ENCODE measurements at places on chromosomes 13 and 19.

- DNase-seq, result no peak
These were observed 56.0 kb upstream of the ARGLU1 start for GRCh38 chr13:106623799-106624460.

GRCh38 chr19:31258211-31259052, 90.8 kb downstream of the TSHZ3 start:
- DNase-seq, result no peak

GRCh38 chr19:5553892-5554291, 13.9 kb downstream of the TINCR start:
- no peak for DNase-seq

GRCh38 chr19:17339088-17339741, 1.9 kb downstream of the GTPBP3 start:
- DNase-seq, result no peak

GRCh38 chr13:30398601-30399072, 23.7 kb upstream of the UBE2L5 start:
- DNase-seq, result no peak

- DNase-seq, result no peak
These were observed 88.1 kb downstream of the MIPEP start for GRCh38 chr13:23801141-23801540.

GRCh38 chr19:56360841-56361240, 32.5 kb downstream of the ZNF582 start:
- no peak for DNase-seq

GRCh38 chr19:33561261-33561660, 39.7 kb upstream of the PEPD start:
- no peak for DNase-seq

DNA sequence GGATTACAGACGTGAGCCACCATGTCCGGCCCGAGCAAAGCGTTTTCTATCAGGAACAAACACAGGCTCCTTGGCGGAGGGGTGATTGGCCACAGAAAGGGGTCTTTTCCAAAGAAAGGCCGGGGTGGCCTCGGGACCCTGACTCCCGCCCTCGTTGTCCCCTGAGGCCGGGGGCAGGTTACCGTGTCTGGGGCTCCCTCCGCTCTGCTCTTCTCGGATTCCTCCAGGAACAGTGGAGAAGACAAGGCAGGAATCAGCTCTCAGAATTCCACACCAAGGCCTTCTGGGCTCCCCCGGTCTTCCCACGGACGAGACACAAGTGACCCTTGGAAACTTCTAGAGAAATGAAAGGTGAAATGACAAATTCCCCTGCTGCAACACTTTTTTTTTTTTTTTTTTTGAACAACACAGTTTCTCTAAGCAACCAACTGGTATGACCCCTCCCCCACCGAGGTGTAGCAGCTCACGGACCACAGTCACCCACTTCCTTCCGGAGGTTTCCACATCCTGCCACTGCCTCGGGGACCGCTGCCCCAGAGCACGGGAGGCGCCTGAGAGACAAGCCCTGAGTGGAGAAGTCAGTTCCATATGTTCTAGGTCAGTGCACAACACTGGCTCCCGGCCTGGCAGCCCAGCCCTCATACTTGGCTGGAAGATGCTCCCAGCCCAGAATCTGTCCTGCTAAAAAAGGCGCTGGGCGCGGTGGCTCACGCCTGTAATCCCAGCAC, 11.0 kb downstream of the MOB3A start:
- DNase-seq, result peak; percentile 86

DNA sequence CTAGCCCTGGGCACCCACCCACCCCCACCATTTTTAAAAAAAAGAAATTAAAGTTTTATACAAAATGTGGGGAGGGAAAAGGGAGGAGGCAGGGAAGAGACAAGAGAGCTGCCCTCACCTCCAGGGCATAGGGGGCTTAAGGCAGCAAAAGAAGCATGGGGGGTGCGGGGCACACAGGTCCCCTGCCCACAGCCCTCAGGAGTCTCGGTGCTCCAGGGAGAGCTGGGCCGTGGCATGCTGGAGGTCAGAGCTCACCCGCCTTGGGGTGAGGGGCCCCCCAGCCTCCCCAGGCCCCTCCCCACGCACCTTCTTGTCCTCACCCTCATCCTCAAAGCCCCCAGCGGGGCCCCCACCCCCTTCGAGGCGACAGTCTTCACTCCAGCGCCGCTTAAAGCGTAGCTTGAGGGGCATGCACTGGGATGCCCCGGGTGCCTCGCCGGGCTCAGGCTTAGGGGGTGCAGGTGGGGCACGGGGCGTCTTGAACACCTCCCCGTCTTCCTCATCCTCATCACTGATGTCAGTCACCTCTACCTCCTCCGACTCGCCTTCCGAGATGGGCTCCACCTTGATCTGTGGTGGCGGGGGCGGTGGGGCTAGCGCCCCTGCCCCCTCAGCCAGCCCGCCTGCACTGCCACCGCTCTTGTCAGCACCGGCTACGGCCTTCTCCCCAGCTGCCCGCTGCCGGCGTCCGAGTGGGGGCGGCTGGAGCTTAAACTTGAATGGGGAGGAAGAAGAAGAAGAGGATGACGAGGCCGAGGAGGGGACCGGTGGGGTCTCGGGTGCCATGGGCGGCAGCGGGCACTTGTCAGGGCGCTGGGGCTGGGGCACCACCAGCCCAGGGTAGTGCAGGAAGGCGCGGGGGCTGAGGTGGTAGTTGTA, 6.1 kb upstream of the GSK3A start:
- no peak for DNase-seq

- no peak for DNase-seq
These were observed 2.8 kb downstream of the PTGIR start for GRCh38 chr19:46622118-46622446.

DNA sequence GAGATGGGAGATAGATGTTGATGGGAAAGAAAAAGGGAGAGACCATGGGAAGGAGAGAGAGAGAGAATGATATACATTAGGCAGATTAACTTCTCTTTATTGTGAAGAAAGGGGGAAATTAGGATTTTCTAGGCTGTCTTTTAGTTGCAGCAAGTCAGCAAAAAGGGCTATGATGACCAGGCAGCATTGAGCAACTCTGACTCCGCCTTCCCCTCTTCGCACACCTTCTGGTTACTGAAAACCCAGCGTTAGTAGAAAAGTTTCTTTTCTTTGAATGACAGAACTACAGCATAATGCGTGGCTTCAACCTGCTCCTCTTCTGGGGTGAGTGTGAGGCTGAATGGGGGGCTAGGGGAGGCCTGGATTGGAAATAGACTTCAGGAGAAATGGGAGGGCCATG, at the start of gene ADGRE1:
ADGRE1 (plus strand) TSS at position 264 of the 400 bp plus-strand sequence; CDS start at position 294, 30 bp downstream.
- DNase-seq, result no peak

DNA sequence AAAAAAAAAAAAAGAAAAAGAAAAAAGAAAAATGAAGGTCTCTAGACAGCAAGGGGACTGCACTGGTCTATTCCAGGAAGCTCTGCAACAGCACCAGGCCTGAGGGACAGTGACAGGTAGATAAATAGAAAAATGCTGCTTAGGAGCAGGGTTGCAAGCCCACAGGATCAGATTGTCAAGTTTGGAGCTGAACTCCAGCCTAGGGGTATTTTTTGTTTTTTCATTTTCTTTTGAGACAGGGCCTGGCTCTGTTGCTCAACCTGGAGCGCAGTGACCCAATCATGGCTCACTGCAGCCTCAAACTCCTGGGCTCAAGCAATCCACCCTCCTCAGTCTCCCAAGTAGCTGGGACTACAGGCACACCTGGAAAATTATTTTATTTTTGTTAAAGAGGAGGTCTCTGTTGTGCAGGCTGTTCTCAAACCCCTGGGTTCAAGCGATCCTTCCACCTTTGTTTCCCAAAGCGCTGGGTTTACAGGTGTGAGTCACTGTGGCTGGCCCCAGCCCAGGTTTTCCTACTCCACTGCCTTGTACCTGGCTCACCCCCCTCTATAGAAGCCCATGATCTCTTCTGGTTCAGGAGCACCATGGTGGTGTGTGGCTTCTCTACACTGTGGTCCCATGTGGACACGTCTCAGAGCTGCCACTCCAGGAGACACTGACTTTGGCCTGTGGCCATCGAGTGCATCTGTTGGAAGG, 23.9 kb downstream of the POP4 start:
- DNase-seq, result no peak

DNA sequence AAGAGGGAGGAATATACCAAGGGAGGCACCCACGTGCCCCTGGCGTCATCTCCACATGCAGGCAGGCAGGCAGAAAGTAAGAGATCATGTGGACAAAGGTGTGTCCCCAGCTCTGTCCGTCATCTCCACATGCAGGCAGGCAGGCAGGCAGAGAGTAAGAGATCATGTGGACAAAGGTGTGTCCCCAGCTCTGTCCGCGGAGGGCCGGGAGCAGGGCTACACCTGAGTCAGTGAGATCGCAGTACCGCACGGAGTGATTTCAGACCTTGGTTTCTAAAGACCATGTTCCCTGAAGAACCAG, 22.2 kb downstream of the CAPS start:
- no peak for DNase-seq

- no peak for DNase-seq
These were observed 24.6 kb downstream of the CHST8 start for GRCh38 chr19:33646306-33646705.

GRCh38 chr19:51916167-51916566, 11.1 kb upstream of the ZNF613 start:
- DNase-seq, result no peak

DNA sequence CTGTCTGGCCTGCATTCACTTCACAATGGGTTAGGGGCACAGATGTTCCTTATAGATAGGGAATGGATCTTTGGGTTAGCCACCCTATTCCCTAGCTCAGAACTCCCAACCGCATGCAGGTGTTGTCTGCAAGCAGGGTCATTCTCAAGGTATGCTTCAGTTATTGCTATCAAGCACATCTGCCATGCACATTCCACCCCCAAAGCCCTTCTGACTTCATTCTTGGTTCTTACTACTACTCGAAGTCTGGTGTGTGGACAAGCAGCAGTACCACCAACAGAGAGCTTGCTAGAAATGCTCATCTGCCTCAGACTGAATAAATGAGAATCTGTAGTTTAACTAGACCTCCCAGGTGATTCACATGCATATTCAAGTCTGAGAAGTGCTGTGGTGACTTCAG, 31.3 kb downstream of the SERPINE3 start:
- DNase-seq, result no peak

- no peak for DNase-seq
These were observed 10.3 kb upstream of the EDNRB start for GRCh38 chr13:77928909-77929308.

DNA sequence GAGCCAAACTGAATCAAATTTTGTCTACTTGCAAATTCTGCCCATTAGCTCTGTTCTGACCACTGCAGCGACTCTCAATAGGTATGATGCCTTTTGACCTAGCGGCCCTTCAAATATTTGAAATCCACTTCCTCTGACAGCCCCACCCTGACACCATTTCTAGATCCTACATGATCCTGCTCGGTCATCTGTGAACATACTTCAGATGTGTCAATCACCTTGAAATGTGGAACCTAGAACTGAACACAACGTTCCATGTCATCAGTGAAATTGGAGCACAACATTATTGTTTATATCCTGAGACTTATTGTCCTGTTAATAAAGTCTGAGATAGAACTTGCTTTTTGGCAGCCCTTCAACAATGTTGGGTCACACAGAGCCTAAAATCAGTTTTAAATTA, 98.2 kb downstream of the UBL3 start:
- no peak for DNase-seq

- no peak for DNase-seq
These were observed 39.3 kb upstream of the KL start for GRCh38 chr13:32976912-32977311.

GRCh38 chr13:81916461-81916860, 1575.5 kb upstream of the SPRY2 start:
- no peak for DNase-seq

DNA sequence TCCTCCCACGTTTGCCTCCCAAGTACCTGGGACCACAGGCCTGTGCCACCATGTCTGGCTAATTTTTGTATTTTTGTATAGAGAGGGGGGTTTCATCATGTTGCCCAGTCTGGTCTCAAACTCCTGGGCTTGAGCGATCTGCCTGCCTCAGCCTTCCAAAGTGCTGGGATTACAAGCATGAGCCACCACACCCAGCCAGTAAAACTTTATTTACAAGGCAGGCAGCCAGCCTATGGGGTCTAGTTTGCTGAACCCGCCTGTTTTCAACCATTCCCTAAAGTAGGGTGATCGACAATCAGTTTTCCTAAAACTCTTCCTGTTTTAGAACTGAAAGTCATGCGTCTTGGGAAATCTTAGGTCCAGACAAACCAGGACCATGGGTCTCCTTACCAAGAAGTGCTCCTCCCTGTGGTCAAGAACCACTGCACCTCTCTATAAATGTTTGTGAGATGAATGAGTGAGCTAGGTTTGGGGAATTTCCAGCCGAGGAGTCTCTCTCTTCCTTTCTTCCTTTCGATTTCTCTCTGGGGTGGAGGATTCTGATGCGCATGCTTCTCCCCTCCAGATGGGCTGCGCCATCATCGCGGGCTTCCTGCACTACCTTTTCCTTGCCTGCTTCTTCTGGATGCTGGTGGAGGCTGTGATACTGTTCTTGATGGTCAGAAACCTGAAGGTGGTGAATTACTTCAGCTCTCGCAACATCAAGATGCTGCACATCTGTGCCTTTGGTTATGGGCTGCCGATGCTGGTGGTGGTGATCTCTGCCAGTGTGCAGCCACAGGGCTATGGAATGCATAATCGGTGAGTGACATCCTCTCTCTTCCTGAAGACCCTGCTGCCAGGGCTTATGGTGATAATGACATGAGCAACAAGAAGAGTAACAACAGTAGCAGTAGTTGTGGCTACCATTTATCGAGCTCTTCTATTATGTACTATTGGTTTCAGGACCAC, 38.7 kb downstream of the ADGRE1 start:
- no peak for DNase-seq

DNA sequence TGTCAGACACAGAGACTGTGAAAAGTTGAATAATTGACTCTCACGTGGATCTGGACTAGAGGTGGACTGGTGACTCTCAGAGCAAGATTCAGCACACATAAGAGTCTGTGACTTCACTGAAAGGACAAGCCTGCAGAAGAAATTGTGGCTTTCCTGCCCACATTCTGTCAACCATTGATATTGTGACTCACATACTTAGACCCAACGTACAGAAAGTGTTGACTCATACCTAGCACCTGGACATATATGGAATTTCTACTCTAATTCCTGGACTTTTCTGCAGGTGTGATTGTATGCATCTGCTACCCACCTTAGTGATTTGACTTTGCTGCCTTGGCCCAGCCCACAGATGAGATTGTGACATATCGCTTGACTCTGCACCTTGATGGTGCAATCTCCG, 15.6 kb upstream of the ZNF730 start:
- DNase-seq, result no peak

- DNase-seq, result no peak
These were observed 3.0 kb upstream of the TNNT1 start for GRCh38 chr19:55152017-55152416.

DNA sequence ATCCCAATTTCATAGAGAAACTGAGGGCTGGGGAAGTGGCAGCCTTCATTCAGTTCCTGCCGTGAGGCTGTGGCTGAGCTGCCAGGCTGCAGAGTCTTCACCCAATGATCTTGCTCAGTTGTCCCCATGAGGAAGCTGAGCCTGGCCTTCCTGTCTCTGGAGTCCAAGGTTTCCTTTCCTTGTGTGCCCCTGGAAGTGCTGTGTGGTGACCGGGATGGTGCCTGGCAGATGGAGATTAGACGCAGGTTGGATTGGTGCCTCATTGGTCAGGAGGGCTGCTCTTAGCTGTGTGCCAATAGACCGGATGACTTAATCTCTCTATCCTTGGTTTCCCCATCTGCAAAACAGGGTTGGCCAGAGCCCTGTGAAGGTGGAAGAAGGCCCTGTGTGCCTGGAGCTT, 24.6 kb downstream of the DNM2 start:
- DNase-seq, result no peak

Data from activated CD8-positive, alpha-beta memory T cell treated with anti-CD3 and anti-CD28 coated beads for 1 hour (primary cell).